ENCODE measurements at places on chromosomes 6 and 20.

GRCh38 chr6:37078814-37079213, 73.4 kb downstream of the FGD2 start:
- no peak for DNase-seq

- no peak for DNase-seq
Measured at GRCh38 chr6:40804905-40805304, 217.7 kb upstream of the LRFN2 start.

DNA sequence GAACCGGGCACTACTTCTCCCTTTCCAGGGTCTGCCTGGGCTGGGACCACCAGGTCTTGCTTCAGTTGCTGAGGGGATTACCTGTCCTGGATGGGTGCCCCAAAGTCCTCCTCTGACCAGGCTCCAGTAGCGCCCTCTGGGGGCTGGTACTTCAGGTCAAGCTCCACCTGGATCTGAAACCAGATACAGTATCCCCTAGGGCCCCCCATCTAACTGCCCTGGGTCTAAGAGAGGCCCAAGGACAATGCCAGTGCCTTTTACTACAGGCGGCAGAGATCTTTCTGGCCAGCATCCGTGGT, 11.2 kb upstream of the SPAG4 start:
- no peak for DNase-seq

- no peak for DNase-seq
Measured at GRCh38 chr20:48722737-48723191, 105.0 kb downstream of the PREX1 start.

DNA sequence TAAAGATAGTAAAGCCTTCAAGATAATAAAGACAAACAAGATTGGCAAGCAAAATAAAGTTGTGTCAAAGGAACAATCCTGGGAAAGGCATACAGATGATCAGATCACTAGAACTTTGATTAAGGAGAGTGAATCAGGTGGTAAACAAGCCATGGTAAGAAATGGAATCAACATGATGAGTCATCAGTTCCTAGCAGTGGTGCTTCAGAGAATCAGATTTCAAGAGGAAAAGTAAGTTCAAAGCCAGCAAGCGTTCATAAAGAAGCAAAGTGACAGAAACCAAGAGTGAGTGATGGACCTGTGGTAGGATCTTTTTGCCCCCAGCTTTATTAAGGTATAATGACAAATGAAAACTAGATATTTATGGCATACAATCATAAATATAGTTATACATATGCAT, 340.4 kb downstream of the TPBG start:
- DNase-seq = no peak

DNA sequence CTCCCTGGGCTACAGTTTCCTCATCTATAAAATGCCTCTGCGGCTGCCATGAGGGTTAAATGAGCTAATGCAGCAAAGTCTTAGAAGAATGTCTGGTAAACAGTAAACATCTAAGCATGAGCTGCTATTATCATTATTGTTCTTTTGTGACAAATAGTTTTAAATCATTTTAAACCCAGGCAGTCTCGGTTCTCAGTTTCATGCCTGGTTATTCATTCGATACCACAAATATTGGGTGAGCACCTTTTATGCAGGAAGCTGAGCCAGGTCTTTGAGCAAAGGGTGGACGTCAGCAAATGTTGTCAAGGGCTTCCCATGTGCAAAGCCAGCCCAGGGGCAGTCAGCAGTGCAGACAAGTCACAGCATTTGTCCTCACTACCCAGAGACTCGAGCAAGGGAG, 128.7 kb downstream of the NFATC2 start:
- no peak for DNase-seq

DNA sequence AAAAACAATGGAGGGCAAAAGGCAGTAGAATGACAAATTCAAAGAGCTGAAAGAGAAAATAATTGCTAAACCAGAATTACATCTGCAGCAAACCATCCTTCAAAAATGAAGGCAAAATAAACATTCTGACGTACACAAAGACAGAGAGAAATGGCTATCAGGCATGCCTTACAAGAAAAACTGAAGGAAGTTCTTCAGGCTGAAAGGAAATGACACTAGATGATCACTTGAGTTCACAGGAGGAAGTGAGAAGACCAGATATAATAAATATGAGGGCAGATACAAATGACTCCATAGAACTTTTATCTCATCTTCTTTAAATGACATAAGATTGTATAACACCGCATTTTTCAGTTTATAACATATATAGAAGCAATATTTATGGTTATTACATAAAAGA, 30.0 kb downstream of the DZANK1 start:
- no peak for DNase-seq

DNA sequence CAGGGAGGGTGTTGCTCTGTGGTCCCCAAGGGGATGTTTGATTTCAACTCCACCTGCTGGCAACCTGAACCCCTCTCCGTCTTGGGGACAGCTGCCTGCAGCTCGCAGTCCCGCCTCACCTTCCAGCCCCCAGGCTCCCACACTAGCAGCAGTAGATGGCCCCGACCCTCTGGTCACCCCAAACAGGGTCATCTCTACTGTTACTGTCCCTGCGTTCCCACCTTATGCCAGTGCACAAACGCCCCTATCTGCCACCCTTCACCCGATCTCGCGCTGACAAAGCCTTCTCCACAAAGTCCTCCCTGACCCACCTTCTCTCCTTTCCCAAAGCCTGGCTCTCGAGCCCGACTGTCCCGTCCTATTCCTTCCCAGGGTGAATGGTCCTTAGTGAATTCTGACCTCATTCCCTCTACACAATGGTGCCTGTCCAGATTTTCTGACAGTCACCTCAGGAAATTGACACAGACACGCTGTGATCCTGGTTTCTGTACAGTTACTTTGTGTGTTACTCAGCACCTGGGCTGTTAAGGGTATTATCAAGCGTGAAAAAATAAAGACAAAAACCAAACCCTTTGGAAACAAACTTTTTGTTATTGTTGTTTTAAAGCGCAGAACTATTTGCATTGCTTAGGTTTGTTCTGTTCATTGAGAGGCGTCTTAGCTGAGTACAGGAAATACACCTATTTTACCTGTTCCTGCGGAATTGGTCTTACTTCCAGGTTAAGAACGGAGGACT, 728 bp downstream of the FUT9 start:
- no peak for DNase-seq

DNA sequence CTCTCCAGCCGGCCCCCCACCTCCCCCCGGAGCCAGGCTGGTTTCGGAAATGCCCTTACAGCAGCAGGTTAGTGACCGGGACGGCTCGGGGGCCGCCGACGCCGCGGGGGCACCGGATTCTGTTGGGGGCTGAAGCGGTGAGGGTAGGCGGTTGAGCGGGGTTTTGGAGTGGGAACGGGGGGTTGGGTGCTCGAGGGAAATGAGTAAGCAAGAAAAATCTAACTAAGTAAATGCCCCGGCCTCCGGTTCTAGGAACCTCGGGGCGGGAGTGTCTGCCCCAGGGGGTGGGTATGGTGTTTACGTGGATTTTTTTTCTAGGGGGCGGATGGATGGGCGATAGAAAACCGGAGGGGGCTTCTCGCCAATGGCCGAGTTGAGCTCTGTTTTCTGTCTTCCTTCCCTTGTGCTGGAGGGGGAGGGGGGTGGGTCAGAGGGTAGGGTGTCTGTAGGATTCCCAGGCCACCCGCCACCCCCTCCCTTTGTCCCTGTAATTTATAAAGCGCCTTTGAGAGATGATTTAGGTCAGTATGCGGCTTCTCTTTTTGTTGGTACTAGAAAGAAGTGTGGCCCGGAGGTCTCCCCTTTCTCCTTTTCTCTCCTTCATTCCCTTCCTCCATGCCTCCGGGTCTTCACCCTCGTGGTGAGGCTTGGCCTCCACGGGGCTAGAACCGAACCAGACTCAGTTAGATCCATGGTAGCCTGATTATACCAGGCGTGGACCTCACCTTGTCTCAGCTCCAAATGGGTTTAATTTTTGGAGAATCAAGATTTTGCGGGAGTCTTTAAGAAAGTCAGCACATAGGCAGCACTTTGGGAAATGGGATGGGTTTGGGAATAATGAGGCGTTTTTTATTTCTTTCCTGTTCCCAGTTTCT, 2.3 kb downstream of the E2F3 start:
- no peak for DNase-seq

GRCh38 chr20:13809855-13810254, 25.0 kb downstream of the NDUFAF5 start:
- DNase-seq = no peak

GRCh38 chr6:51618563-51618962, 468.9 kb downstream of the PKHD1 start:
- no peak for DNase-seq

- DNase-seq = no peak
Measured at GRCh38 chr20:25270829-25271251, 23.0 kb downstream of the PYGB start.

DNA sequence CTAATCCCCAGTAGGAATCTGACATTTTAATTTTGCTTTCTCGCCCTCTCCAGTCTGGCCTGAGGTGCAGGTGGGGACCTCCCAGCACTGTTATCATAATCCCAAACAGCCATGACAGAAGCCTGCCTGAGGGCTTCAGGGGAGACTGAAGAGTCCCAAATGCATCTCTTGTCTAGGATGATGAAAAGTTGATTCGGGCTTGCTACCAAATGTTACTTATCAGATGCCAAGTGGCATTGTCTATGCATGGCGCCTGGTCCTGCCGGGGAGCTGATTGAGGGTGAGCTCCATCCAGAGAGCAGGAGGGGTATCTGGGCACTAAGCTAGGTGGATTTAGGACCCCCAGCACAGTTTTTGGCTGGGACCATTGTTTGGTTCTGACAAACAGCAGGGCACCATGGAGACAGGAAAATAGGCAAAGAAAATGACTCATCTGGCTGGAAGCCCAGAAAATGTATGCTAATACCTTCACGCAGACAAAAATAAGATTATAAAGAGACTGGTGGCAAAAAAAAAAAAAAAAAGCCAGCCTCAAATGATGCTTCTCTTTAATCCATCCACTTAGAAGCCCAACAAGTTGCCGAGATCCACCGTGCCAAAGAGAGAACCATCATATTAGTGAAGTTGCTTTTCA, 513.7 kb upstream of the SULF2 start:
- no peak for DNase-seq

DNA sequence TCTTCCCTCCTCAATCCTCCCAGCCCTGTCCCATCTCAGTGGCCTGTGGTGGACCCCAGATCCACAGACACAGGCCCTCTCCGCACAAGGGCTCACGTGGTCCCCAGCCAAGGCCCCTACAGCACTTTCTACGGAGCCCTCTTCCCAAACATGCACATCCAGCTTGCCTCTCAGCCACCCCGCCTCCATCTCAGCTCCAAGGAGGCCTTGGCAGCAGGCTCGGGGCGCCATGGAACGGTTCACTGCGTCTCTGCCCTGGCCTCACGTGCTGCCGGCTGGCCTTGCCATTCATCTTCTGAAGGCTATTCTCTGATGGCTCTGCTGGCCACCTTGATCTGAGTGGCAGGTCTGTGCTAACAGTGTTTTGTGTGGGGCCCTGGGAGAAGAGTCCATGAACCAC, 33.0 kb downstream of the GNAS-AS1 start:
- no peak for DNase-seq

GRCh38 chr20:49699200-49699992, 14.3 kb downstream of the B4GALT5 start:
- peak; percentile 58 for DNase-seq
